ENCODE measurements at places on chromosomes 5 and 9.

GRCh38 chr9:127067603-127068220 is 54.7 kb downstream of the ANGPTL2 start:
- DNase-seq, result no peak

GRCh38 chr5:173660481-173661280 is 44.2 kb upstream of the BOD1 start:
- DNase-seq, result no peak

DNA sequence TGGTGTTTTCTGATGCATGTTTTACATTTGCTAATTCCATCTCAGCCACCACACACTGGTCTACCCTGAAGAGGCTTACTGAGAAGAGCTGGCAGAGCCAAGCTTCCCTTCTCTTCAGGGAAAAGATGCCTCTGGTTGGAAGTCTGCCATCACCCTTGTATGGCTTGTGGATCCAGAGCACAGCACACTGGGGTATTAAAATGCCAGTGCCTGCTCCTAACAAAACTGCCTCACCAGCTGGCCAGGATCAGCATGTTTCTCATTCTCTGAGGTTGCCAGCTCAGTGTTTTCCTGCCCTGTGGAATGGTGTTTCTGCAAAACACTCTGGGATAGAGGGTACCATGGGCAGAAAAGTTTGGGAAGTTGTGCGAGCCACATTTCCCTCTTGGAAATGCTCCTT is 31.6 kb upstream of the ZNF618 start:
- DNase-seq, result no peak

- no peak for DNase-seq
Observed at GRCh38 chr5:140408750-140409241, 7.2 kb downstream of the ANKHD1 start.

DNA sequence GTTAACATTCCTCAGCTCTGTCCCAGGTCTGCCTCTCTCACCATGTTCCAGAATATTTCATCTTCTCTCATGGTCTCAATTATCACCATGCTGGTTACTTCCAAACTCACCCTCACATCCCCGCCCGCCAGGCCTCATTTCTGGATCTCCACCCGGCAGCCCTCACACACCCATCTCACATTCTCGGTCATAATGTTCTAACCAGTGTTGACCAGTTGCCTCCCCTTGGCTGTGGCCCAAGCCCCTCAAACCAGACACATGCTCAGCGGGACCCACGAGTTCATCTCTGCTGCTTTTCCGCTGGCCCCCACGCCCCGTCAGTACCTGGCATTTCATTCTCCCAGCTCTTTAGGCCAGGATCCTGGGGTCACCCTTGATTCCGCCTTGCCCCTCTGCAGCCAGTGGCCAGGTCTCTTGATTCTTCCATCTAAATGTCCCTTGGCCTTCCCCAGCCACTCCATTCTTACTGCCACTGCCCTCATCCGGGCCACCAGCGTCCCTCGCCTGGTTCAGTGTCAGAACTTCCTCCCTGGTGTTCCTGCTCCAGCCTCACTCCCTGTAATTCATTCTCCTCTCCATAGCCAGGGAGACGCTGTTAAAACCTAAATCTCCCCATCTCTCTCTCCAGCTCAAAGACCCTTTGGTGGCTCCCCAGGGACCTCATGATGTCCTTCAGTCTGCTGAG is 141.7 kb downstream of the MVB12B start:
- no peak for DNase-seq

- DNase-seq, result peak; percentile 28
Observed at GRCh38 chr9:8857068-8857925, 1057.7 kb upstream of the DMAC1 start.

DNA sequence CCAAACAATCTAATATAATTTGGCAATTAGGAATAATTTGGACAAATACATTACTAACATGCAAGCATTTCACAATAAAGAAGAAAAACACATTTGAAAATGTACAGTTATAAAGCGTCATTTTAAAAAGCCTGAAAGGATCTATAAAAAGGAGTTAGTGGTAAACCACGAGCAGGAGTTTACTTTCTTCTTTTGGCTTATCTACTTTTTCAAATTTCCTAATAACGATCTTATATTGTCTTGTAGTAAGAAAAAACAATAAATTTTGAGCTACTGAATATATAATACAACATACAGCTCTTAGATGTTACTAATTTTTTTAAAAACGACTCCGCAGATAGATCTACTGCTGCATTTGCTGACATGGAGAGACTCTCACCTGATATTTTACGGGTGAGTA is 79.9 kb downstream of the SMIM23 start:
- DNase-seq, result no peak

- DNase-seq, result no peak
Observed at GRCh38 chr9:135155396-135155795, 67.9 kb downstream of the OLFM1 start.

DNA sequence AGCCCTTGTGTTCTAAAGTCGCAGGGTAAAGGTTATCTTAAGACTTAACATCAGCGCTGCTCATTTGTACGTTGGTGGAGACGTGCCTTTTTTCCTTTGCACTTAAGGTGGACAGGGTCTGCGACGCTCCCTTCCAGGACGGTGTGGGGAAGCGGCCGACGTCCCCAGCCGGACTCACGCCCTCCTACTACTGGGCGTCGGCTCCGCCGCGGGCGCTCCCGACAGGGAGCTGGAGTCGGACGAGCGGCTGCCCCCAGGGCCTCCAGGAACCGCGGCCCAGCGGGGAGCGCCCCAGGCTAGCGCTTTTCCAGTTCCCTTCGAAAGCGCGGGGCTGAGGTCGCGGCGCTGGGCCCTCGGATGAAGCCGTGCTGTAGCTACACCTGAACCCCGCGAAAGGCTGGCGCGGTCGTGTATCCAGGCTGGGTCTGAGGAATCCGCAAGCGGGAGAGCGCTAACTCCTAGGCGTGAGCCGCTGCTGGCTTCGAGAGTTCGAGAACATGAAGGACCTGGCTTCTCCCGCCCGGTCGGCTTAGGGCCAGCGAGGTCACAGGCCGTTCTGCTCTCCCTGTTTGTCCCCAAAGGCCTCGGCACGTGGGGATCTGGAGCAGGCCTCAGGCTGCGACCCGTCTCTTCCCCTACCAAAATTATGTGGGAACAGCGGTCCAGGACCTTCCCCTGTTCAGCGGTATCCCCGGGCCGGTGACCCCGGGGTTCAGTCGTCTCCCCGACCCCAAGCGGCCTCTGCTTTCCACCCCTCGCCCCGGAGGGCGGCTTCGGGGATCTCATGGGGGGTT is 3.8 kb upstream of the DMRT3 start:
- no peak for DNase-seq

- DNase-seq, result peak; percentile 59
Observed at GRCh38 chr9:125240649-125240999, 519 bp downstream of the HSPA5 start.

DNA sequence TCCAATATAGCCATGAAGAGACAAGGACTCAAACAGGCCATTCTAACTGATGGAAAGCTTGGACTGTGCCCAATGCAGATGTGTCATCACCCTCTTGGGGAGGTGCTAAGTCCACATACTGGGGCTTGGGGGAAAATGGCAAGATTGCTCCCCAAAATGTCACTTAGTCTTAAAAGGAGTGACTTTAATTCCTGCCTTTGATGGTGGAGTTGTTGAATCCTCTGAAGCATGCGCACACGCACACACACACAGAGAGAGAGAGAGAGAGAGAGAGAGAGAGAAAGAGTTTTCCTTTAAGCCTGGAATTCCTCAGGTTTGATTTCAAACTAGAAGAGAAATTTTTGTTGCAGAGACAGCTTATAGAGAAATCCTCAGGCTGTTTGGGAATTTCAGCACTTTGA is 161.9 kb upstream of the GAS1 start:
- DNase-seq, result no peak

DNA sequence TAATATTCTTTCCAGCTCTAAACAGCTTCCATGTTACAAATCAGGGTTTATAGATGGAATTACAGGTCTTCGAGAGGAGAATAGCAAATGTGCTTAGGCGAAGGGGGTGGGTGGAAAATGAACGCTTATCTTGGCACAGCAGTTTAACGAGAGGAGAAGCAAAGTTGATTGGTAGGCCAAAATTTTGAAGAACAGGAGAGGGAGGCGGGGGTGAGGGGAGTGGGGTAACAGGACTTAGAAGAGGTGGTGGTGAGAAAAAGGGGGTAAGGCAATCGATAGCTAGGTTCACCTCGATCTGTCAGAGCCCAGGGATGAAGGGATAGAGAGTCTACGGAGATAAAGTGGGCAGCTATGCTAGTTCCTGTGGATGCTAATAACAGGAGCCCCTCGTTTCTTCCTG is 764 bp downstream of the ANKRA2 start:
- peak; percentile 61 for DNase-seq

DNA sequence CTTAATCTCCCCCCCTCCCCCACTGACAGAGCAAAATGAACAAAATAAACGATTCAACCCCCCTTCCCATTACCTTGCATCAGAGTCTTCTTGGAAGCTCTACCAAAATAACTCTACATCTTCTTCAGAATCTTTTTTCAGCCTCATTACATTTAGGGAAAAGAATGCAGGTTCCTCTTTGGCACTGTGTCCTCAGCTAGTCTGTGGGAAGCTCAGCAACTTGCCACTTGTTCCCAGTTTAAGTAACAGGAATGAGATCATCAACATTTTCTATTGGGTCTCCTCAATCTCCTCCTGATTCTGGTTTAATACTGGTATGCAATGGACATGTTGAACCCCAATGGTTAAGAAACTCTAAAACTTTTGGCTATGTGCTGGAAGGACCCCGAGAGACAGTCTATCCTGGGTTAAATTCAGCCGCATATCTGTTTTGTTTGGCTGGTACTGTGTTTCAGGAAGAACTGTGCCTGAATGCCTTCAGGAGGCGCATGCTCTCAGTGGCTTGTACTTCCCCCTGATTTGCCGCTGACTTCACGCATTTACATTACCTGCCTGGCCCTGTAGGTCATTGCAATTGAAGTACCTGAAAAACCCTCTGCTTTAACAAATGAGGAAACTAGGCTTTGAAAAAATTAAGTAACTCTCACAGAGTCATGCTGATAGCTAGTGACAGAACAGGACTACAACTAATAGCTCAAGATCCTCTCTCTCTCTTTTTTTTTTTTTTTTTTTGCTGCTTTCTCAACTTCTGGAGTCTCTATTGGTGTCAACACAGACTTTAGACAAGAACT is 78.1 kb upstream of the HMHB1 start:
- DNase-seq, result no peak

DNA sequence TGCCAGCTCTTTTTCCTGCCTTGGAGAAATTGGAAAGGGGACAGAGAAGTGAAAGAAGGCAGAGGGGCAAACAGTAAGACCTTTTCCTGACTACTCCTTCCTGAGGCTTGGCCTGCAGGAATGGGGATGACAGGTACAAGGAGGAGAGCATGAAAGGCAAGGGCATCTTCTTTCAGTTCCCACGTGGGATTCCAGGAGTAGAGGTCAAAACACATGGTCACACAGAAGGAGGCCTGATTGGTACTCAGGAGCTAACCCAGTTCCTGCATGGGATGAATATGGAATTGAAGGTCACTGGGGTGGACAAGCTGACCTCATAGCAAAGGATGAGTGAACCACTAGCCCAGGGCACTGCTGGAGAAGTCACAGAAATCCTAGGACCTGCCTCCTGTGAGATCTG is 112.5 kb upstream of the ZNF366 start:
- no peak for DNase-seq

GRCh38 chr5:140630292-140631035 is 2.5 kb downstream of the CD14 start:
- no peak for DNase-seq

- DNase-seq, result no peak
Observed at GRCh38 chr9:117768750-117769395, 64.7 kb downstream of the TLR4 start.

DNA sequence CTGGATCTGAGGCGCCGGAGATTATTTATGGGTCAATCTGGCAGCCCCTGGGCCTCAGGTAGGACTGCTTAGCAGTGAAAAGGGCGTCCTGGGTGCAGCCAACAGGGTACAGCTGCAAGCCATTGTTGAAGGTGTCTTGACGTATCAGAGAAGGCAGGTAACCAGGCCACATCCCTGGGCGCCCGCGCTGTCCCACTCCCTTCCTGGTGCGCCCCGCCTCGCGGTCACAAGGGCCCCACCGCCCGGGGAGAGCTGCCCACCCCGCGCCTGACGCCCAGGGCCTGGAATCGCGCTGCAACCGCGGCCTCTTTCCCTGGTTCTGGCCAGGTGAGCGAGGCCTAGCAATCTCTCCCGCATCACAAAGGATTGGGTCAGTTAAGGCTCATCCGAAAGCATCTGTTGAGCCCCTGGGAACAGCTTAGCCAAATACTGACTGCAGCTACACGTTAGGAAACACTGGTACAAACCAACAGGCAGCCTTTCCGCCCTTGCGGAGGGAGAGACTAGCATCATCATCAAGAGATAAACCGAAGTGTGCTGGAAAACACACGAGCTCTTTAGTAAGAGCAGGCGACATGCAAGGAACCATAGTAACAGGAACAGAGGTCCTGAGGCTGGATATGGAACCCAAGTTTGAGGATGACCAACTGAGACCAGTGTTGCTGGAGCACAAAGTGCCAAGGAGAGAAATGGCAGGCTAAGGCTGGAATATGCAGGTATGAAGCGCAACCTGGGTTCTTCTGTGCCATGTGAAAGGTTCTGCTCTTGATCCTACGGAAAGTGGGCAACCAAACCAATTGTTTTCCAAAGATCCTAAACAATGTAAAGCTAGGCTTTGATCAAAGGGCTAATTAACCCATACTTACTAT is 3.6 kb downstream of the RPS23 start:
- DNase-seq, result no peak

GRCh38 chr9:123743737-123744136 is 186.2 kb downstream of the DENND1A start:
- no peak for DNase-seq

- DNase-seq, result no peak
Observed at GRCh38 chr5:1436036-1436435, 9.2 kb downstream of the SLC6A3 start.

- peak; percentile 94 for DNase-seq
Observed at GRCh38 chr9:129885670-129886106, 50.4 kb downstream of the USP20 start.

- no peak for DNase-seq
Observed at GRCh38 chr5:5179079-5179478, 38.9 kb downstream of the ADAMTS16 start.

DNA sequence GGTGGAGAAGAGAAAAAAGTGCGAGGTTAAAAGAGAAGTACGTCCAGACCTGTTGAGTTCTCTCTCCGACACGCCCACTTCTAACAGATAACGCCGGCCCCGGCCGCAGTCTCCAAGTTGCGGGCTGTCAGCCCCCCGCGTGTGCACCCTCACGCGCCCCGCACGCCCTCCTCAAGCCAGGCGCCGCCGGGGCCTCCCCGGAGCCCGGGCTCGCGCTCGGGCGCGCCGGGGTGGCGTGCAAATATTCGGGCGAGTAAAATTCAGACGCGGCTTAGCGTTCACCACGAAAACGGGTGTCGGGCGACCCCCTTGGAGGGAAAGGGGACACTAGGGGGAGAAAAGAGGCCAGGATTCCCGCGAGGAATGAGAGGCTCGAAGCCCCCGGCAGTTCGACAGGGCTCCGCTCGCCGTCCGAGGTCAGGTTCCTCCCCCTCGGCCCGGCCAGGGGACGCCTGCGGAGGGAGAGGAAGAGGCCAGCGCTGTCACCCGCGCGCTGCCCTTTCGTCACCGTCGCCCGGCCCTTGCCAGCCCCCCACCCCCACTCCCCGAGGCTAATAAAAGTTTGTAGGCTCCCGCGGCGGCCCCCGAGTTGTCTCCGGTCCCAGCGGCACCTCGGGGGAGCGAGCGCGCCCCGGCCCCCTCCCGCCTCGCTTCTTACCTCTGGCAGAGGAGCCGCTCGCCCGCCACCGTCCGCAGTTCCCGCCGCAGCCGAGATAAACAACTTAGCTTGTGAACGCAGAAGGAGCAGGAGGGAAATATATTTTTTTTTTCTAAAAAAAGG is 743 bp downstream of the NR3C1 start:
- peak; percentile 64 for DNase-seq

All from lung microvascular endothelial cell (primary cell).